NCI-H1694 (cell line): ENCODE measurements at places on chromosomes 16 and 17.

- DNase-seq: no peak
Measured at GRCh38 chr16:73418691-73419090, 370.8 kb upstream of the ZFHX3 start.

DNA sequence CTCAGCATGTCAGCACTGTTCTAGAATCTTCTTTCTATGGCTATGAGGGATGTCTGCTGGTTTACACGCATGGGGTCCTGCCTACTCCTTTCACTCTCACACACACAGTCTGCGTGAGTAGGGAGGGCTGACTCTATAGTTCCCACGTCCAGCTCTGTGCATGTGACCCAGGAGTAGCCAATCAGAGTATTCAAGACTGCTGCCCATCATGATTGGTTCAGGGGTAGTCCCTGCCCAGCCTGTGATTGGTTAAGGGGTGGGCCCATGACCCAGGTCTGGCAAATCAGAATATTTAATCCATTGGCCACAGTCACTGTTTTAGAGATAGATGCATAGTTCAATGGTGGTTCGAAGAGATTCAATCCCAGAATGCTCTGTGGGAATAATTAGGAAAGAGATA lies 151.3 kb upstream of the IRX3 start:
- no peak for DNase-seq

DNA sequence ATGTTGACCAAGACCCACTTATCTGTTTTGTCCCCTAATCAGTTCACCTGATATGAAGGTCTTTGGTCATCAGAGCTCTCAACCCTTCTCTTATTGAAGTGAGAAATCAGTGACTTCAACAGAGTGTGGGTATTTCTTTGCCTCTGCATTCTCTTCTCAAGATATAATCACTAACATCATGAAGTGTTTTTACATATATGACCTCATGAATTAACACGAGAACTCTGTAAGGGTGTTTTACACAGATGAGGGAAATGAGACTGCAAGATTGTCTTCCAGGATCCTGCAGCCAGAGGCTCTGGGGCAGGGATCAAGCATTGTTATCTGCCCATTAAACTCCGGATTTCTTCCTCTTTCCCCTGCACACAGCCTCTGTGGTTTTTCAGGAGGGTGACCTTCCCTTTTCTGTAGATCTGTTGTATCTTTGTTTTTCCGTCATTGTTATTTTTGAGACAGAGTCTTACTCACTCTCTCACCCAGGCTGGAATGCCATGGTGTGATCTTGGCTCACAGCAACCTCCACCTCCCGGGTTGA lies 22.7 kb downstream of the LCMT1 start:
- no peak for DNase-seq

DNA sequence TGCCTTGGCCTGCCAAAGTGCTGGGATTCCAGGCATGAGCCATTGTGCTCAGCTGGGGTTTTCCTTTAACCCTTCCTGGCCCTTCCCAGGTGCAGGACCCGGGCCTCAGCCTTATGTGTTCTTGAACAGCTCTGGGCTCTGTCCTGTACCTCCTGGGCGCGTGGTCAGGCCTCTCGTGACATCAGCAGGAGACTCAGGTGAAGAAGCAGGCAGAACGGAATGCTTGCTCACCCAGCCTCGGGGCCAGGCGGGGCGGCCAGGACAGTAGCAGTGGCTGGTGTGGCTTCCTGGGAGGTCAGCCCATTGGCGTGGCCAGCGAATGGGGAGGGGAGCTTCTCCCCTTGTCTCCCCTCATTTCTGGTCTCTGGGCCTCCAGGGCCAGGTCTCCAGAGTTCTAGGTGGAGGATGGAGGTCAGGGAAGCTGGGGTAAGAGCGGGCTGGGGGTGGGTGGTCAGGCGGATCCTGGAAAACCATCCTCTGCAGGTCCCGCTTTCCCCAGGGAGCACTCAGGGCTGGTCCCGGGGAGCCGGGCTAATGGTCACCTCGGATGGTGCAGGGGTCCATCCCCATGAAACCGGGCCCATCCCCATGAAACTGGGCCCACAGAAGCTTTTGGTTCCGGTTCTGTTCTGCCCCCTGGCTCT lies 281.5 kb downstream of the SEC14L1 start:
- no peak for DNase-seq

DNA sequence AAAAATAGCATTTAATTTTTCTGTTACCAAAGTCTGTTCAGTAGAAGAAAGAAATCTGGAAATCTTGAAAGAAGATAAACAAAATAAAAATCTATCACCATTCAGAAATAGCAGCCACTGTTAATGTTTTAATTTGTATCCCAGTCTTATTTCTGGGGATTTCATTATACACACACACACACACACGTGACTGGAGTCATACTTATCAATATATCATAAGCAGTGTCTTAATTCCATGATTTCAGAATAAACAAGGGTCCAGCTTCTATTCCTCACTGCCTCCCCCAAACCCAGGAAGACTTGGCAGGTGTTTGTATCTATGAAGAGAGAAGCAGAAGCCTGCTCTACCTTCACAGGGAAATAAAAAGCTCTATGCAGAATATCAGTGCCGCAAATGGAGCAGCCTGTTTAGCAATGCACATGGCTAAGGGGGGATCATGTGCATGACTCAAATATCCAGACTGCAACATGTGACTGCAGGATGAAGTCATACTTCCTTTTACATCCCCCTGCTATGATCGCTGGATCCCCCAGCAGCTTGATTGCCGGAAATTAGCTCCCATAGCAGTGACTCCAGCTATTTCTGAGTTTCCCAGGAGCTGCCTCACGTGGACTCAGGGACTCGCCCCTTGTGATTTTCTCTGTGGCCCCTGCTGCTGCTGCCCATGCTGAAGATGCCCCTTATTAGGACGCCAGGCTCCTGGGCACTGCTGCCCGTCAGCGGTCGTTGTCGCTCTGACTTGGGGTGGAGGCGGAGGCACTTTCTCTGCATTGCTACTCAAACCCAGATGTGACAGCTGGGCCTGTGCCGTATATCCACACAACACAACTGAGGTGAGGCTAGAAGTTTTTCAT lies 341.0 kb downstream of the CPPED1 start:
- DNase-seq: no peak

- no peak for DNase-seq
Measured at GRCh38 chr17:34009912-34010311, 245.2 kb upstream of the CCL2 start.

DNA sequence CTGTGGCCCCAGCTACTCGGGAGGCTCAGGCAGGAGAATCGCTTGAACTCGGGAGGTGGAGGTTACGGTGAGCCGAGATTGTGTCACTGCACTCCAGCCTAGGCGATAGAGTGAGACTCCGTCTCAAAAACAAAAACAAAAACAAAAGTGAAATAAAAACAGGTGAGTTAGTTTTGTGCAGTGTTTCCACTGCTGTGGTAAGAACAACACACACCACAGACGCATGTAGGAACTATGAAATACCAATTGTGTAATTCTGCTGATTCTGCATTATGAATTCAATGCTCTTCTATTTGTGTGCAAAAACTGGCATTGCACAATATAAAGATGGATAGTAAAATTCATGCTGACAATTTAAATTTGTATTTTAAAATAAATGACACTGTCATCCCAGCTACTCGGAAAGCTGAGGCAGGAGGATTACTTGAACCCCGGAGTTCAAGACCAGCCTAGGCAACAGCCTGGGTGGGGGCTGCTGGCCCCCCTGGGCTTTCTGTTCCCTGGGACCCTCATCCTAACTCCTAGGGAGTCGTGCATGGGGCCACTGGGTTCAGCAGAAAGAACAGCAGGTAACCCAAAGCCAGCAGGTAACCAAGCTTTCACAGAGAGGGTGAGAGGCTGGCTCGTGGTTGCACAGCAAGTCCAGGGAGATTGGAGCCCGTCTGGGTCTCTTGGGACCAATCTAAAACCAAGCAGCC lies 10.6 kb upstream of the RHBDF2 start:
- DNase-seq: no peak
